ENCODE measurements at places on chromosomes 2 and 18.
A peak's percentile ranks its signal among the peaks of the same experiment; 100 is the strongest.

DNA sequence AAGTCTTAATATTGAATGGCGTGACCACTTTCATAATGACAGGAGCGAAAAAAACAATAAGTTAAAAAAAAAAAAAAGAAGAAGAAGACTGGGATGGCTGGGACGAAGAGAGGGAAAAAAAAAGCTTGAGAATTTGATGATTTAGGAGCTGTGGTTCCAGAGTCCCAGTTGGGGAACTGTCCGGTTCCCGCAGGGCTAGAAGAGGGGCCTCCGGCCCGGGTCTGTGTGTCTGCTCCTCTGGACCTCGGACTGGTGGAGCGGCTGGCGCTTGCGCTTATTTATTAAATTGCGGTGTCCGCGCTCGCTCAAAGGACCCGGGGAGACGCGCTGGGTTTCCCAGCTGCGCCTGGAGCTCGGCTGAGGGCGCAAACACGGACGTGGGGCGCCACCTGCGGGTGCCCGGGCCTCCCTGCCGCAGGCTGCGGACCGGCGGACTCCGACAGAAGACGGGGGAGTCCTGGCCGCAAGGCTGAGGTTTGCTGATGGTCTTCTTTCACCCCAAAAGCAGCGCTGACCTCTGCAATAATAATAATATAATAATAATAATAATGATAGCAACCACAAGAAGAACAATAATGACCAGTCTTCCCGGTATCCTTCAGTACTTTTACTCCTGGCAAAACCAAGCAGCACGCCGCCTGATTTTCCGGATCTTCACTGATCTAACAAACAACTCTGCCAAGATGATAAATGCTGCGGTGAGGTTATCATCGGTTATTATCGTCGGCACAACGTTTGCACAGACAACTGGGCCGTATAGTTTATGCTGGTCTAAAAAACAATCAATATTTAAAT, at the start of gene CBLN2:
Gene CBLN2, minus strand, starts transcription at position 251 of the 795 bp plus-strand sequence. CDS start 2,182 bp downstream, outside the sequence.
- DNase-seq: peak; percentile 11

DNA sequence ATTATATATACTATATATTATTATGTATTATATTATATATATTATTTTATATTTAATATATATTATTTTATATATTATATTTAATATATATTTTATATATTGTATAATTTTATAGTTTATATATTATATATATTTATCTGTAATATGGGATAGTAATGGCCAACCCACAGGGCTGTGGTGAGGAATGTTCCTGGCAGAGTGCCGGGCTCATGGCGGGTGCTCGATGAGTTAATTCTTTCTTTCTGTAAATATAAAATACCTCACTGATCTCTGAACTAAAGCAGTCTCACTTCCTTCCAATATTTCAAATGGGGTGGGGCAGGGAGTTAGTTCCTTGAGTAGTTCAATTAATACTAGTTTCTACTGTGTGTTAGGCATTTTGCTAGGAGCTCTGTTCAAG, 389.4 kb downstream of the TSN start:
- DNase-seq: no peak

DNA sequence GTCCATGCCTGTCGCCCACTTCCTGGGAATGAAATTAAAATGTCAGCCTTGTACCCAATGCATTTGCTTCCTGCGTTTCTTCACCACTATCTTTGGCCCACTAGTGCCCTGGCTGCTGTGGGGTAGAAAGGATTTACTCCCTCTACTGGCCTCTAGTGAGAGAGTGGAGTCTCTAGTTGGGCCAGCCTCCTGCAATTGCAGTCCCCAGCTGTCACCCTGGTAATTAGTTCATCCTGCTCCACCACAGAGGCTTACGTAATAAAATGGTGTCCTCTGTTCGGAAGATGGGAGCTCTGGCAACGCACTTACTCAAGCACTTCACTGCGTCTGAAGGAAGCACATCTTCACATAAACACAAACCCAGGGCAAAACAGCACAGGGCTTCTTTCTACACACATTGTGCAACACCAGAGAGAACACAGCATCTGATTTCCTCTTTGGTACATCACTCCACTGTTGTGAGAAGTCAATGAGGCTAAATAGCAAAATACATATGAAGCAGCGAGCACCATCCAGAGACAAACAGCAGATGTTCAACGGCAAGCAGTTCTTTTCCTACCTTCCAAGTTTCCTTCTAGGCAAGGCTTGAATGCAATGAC, 274.6 kb downstream of the LRATD1 start:
- DNase-seq: no peak

DNA sequence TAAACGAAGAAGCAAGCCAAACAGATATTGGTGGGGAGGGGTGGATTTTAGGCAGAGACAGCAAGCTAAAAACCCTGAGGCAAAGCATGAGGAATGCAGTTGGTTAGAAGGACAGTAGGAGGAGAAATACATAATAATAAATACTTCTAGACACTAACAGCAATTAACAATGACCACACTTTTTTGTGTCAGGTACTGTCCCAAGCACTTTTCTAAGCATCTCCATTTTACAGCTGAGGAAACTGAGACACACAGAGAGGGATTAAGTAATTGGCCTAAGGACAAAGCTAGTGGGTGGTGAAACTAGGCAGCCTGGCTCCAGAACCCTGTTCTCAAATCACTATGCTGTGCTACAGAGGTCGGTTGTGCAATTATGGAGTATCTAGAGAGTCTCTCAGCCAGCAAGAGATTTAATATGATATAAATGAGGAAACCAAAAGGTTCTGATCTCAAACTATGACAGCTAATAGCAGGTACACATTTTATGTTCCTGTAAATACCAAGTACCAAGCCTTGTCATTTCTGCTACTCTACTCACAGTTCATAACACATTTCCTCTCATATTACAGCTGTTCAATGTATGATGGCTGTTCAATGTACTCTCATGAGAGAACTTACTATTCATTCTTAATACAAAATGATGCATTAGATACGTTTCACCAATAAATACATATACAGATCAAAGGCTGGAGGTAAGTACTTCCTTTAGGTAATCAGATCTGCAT, 5.3 kb downstream of the MAP4K3 start:
- DNase-seq: no peak

- DNase-seq: no peak
Measured at GRCh38 chr2:10504370-10504993, 56.4 kb upstream of the ODC1 start.

DNA sequence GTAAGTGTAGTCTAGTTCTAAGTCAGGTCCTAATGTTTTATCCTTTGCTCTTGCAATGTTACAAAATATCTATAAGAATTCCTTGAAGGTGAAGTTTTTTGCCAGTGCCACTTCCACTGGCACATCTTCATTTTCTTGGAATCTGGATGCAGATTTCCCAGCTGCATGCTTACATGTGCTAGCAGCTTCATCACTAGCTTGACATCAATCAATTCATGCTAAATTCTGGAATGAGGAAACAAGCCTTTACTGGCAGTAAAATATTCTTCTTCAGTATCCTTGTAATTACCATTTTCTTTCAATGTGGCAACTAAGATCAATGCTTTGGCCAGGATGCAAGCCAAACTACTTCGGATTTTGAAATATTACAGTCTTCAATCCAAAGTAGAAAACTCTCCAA, 200.6 kb upstream of the SIX2 start:
- DNase-seq: no peak

- no peak for DNase-seq
Measured at GRCh38 chr2:202033317-202034248, at the start of gene FZD7. FZD7 (plus strand) TSS chr2:202033855; CDS start chr2:202034648, 793 bp downstream.

DNA sequence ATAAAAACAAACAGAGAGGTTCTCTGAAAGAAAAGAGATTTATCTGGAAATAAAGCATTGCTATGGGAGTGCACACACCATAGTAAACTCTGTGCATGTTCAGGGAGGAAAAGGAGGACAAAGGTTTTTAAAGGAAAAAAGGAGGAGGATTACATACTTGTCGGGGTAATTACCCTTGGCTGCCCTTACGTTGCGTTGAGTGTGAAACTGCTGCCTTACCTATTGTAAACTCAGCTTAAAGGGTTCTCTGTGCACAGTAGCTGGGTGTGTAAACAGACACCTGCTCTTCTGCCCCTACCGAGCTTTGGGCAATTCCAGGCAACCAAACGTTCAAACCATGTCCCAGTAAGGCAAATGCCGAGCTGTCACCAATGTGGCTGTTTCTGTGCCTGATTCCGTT, 29.6 kb upstream of the PXDN start:
- no peak for DNase-seq

DNA sequence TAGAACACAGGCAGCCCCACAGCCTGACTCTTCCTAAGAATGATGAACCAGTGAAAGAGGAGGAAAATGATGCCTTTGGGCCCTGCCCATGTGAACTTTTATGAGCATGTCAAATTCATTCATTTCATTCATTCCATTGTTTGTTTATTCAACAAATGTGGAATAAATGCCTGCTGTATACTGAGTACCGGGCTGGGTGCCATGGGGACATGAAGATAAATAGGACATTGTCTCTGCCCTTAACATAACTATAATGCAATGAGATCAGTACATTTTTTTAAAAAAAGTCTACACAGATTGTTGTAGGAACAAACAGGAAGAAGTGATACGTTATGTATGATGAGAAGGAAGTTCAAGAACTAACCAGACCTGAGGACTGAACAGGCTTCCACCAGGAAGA, 14.7 kb downstream of the MREG start:
- no peak for DNase-seq

GRCh38 chr2:67881816-67882215, 181.0 kb downstream of the C1D start:
- no peak for DNase-seq

GRCh38 chr2:12737297-12737696, 20.6 kb downstream of the TRIB2 start:
- DNase-seq: no peak

DNA sequence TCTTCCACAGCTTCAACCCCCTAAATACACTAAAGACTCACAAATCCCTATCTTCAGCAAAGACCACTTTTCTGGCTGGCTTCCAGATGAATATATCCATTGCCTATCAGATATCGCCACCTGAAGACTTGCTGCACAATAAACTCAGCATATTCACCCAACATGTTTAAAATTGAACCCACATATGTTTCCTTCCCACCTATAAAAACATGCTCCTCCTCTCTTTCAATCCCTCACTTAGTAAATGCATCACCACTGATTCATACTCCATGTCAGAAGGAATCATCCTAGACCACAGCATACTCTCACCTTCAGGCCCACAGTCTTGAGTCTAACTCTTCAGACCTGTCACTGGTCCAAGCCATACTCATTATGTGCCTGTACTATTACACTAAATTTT, 5.3 kb downstream of the SPC25 start:
- DNase-seq: no peak

- no peak for DNase-seq
Measured at GRCh38 chr18:41378598-41378997, 576.4 kb upstream of the PIK3C3 start.

GRCh38 chr2:227464361-227464760, 7.6 kb upstream of the AGFG1 start:
- DNase-seq: no peak

DNA sequence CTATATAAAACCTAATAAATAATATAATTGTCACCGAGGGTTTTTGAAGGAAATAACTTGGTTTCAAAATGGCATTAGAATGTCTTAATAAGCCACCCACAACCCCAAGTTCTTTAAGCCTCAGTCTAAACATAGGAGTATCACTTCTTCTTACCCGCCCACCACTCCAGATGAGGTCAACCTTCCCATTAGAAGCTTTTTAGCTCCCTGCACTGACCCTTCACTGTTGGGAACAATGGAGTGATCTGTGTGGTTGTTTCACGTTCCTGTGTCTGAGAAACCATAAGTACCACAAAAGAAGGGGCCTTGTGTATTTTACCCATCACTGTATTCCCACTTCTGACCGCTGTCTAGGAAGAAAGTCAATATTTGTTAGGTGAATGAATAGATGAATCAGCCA, 326.3 kb upstream of the ZNF521 start:
- DNase-seq: no peak

- no peak for DNase-seq
Measured at GRCh38 chr2:228777855-228778355, 493.2 kb downstream of the PID1 start.

DNA sequence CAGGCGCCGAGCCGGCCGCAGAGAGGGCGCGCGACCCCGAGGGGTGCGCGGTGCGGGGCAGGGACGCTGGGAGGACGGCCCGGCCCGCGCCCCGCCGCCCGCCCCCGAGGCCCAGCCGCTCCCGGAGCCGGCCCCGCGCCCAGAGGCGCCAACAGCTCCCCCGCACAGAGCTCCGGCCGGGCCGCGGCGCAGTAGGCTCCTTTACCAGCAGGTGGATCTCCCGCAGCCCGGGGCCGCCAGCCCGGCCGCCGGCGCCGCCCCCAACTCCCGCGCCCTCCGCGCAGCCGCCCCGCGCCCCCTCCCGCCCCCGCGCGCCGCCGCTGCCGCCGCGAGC, 258 bp downstream of the MGAT4A start:
- DNase-seq: no peak

GRCh38 chr2:98161186-98161585, 74.2 kb downstream of the VWA3B start:
- DNase-seq: no peak

- no peak for DNase-seq
Measured at GRCh38 chr18:22623513-22623912, 205.8 kb upstream of the CTAGE1 start.

GRCh38 chr18:58148954-58149471, 105.0 kb downstream of the NEDD4L start:
- DNase-seq: no peak

- no peak for DNase-seq
Measured at GRCh38 chr18:44802508-44802907, 121.8 kb downstream of the SETBP1 start.

- no peak for DNase-seq
Measured at GRCh38 chr2:238339814-238340213, 19.5 kb downstream of the TRAF3IP1 start.

GRCh38 chr2:127423880-127424279, 5.7 kb downstream of the PROC start:
- no peak for DNase-seq

GRCh38 chr2:188664951-188665595, 309.1 kb upstream of the COL3A1 start:
- DNase-seq: no peak

DNA sequence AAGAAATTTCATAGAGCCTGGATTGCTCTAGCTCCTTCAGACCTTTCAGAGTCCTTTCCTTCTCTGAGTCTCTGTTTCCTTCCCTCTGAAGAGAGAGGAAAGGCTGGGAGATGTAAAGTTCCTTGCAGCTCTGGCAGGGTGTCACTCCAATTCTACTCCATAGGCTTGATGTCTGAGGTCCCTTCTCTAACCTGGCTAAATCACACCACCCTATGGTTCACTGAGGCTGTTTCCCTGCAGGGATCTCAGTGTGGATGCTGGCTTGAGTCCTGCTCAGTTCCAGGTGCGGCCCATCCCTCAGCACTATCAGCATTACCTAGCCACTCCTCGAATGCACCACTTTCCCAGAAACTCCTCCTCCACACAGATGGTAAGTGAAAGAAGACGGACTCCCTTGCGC, 209.7 kb downstream of the LOXHD1 start:
- DNase-seq: no peak
